ENCODE measurements at places on chromosomes 3 and 15. TPM values are rescaled to one million over a fixed set of nuclear protein-coding genes. Genes with fewer than 3 reads are reported as not detected.

The ANKRD63 gene
- polyA plus RNA-seq = not detected

- no peak overlapping the region for H3K27ac ChIP-seq
- no peak overlapping the region for H3K4me3 ChIP-seq
- no peaks in the 10 kb centered on the region for H3K27me3 ChIP-seq
- H3K4me1 ChIP-seq = peaks cover 8% of the 10 kb centered on the region
Measured at GRCh38 chr3:59531994-59532393, 482.2 kb upstream of the CFAP20DC start.

- H3K27me3 ChIP-seq = no peaks in the 10 kb centered on the region
- no peaks in the 10 kb centered on the region for H3K36me3 ChIP-seq
- no peak for DNase-seq
- no peak overlapping the region for H3K4me3 ChIP-seq
- H3K4me1 ChIP-seq = no peaks in the 10 kb centered on the region
Measured at GRCh38 chr3:103873897-103874545, 1439.2 kb downstream of the ZPLD1 start.

DNA sequence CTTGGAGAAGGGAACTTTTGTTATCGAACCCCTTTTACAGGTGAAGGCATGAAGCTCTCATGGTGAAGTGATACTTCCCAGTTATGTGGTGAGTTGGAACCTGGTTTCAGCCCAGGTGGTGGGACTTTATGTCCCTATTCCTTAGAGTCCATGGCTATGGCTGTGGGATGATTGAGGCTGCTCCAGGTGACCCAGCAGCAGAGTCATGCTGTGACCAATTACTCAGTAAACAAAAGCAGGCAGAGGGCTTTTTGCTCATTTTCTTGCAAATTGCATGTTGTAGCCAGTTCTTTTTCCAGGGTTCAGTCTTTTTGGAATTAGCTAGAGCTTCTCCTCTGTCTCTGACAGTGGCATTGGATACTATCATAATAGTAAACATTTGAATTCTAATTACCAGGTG, 70.7 kb downstream of the CACNA2D3 start:
- no peaks in the 10 kb centered on the region for H3K4me1 ChIP-seq
- H3K27me3 ChIP-seq = no peaks in the 10 kb centered on the region
- DNase-seq = no peak
- H3K27ac ChIP-seq = no peak overlapping the region
- H3K36me3 ChIP-seq = no peaks in the 10 kb centered on the region

DNA sequence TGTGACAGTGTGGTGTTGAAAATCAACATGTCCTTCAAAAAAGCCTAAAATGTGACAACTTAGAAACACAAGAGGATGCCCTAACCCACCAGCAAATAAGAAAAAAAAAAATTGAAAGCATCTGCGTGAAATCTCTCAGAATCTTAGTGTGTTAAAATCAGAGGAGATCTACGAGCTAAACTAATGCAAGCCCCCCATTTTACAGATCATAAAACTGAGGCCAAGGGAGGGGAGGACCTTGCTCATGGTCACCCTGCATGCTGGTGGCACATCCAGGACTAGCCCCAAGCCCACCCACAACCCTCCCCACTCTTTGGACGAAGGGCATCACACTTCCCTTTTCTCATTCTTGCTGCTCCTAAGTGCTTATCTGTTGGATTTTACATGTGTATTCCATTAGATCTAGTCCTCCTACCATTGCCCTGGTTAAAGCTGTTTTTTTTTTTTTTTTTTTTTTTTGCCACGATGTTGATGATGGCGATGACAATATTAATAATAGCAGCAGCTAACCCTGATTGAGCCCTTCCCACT, 29.1 kb upstream of the NOX5 start:
- no peaks in the 10 kb centered on the region for H3K27me3 ChIP-seq
- no peak overlapping the region for H3K27ac ChIP-seq
- no peaks in the 10 kb centered on the region for H3K4me1 ChIP-seq
- DNase-seq = no peak
- H3K36me3 ChIP-seq = no peaks in the 10 kb centered on the region

DNA sequence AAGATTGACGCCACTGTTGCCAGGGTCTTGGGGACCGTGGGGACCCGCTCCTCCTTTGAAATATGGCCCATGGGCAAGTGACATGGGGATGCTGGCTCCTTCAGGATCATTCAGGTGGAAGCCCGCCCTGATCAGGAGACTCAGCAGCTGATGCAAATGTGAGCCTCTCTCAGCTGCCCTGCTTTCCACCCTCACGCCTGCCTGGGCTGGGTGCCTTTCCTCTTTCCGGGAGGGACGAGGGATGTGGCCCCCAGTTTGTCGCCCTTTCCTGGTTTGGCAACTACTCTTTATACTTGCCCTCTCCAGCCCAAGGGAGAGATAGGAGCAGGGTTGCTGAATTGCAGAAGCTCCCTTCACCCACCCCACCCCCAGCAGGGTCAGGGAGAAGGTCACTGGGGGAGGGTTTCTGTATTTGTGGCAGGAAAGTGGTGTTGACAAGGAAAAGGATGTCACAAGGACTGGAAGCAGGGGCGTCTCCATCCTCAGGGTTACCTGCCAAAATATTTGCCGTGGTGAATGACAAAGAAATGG, 21.8 kb downstream of the DNASE1L3 start:
- no peaks in the 10 kb centered on the region for H3K27me3 ChIP-seq
- no peak overlapping the region for H3K4me3 ChIP-seq

DNA sequence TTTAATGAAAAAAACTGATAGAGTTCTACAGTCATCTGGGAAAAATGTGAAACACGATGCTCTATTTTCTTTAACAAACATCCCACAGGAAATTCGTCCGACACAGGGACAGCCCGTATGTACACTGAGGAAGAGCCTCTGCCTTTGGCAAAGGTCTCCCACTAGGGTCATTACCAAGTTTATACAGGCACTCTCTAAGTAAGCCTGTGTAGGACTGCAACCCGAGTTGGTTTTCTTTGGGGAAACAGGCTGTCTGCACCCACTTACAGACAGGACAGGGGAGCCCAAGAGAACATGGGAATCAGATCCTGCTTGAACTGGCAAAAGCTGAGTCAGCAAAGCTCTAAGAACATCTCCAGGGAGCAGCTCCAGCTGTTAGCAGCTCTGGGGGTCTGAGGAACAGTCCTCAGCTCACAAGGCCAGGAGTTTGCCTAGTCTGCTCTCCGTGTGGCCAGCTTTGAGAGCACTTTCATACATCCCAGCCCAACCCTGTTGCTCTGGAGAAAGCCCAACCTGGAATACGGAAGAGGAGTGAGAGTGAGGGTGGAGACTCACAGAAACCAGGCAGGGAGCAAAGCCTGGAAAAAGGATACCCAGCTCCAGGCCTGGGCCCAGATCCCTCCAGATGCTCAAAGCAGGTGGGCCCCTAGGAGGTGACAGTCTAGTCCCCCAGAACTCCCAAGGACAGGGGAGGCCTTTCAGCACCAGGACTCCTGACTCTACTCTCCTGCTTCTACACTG, 1.9 kb downstream of the TBC1D2B start:
- peak overlapping the region; percentile 49 for H3K27ac ChIP-seq
- H3K36me3 ChIP-seq = no peaks in the 10 kb centered on the region
- no peaks in the 10 kb centered on the region for H3K27me3 ChIP-seq
- no peak for DNase-seq
- peaks cover 19% of the 10 kb centered on the region for H3K4me1 ChIP-seq

GRCh38 chr3:16520241-16520969, 6.9 kb upstream of the RFTN1 start:
- no peak overlapping the region for H3K4me3 ChIP-seq
- no peak overlapping the region for H3K27ac ChIP-seq
- DNase-seq = no peak
- H3K4me1 ChIP-seq = peaks cover 3% of the 10 kb centered on the region

The SH2D7 gene
- polyA plus RNA-seq = not detected

- DNase-seq = no peak
- no peaks in the 10 kb centered on the region for H3K27me3 ChIP-seq
- peak overlapping the region; percentile 92 for H3K27ac ChIP-seq
- H3K4me1 ChIP-seq = peaks cover 23% of the 10 kb centered on the region
- H3K4me3 ChIP-seq = peak overlapping the region; percentile 96
- H3K36me3 ChIP-seq = no peaks in the 10 kb centered on the region
Measured at GRCh38 chr3:143002083-143002712, 828 bp downstream of the U2SURP start.

DNA sequence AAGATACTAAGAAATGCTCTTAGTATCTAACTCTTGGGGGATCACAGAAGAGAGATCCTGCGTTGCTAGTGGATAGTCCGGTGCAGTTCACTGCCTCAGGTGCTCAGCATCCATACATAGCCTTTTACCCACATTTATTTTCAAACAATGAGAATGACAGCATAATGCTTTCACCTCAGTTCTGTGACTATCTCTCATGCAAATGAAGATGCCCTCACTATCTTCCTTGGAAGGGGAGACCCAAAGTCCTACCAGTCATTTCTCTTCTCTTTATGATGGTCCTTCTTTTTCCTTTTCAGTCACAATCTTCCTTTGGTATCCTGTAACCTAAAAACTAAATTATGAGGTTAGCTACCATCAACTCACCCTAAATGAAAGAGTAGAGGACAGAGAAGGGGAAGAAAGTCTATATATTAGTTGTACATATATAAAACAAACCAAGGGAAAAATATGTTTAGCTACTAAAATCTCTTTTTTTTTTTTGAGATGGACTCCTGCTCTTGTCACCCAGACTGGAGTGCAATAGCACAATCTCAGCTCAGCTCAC, 30.9 kb upstream of the SLC28A2 start:
- no peaks in the 10 kb centered on the region for H3K4me1 ChIP-seq
- H3K27ac ChIP-seq = no peak overlapping the region
- no peak overlapping the region for H3K4me3 ChIP-seq
- DNase-seq = no peak
- H3K36me3 ChIP-seq = no peaks in the 10 kb centered on the region
- peaks cover 4% of the 10 kb centered on the region for H3K27me3 ChIP-seq

DNA sequence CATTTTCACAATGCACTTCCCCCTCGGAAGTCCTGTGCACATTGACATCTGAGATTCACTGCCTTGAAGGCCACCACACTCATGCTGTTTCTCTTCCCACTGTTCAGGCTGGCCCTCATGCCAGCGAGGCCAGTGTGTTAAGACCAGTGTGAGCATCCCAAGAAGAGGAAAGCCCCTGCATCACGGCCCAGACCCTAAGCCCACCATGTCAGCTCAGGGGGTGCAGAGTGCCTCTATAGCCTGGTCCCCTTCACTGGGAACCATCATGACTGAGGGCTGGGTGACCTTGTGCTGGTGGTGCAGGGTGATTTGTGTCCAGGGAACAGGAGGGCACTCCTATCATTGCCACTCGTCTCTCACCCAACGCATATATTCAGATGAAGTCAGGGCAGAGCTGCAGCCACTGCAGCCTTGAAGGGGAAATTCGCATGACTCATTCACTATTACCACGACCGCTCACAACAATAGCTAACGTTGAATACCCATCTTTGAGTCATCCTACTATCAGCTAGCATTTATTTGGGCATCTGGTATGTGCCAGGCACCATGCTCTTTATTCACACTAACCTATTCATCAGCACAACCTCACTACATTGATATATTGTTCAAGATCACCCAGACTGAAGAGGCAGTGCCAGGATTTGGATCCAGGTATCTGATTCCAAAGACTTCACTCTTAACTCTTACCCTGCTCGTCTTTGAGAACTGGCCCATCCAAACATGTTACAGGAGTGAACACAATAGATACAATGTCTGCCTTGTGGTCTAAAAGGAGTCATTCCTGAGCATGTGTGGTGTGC, 58.8 kb upstream of the SLC6A11 start:
- peak; percentile 86 for DNase-seq
- H3K36me3 ChIP-seq = no peaks in the 10 kb centered on the region
- peaks cover 23% of the 10 kb centered on the region for H3K4me1 ChIP-seq
- peak overlapping the region; percentile 90 for H3K27ac ChIP-seq
- peaks cover 16% of the 10 kb centered on the region for H3K27me3 ChIP-seq

DNA sequence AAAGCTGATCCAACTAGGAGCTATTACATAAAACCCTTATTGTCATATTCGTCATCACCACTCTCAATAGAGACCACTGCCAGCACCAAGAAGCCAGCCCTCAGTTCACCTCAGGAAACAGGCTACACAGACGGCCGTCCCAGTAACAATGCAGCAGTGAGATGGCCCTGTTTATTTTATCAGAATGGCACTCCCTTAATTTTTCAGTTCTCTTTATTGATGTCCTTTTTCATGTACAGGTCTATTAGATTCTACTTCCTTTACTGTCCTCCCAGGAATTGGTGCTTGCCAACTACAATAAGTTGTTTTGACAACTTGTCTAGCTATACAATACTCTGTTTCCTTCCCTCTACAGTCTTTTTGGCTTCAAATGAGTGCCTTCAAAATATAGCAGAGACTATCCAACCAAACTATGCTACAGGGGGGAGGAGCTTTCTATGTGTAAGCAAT, 272.5 kb downstream of the ZBTB20 start:
- H3K27me3 ChIP-seq = no peaks in the 10 kb centered on the region
- H3K36me3 ChIP-seq = no peaks in the 10 kb centered on the region

The CCNB2 gene
- polyA plus RNA-seq = 36.9 TPM

The TLR9 gene
- polyA plus RNA-seq = not detected

DNA sequence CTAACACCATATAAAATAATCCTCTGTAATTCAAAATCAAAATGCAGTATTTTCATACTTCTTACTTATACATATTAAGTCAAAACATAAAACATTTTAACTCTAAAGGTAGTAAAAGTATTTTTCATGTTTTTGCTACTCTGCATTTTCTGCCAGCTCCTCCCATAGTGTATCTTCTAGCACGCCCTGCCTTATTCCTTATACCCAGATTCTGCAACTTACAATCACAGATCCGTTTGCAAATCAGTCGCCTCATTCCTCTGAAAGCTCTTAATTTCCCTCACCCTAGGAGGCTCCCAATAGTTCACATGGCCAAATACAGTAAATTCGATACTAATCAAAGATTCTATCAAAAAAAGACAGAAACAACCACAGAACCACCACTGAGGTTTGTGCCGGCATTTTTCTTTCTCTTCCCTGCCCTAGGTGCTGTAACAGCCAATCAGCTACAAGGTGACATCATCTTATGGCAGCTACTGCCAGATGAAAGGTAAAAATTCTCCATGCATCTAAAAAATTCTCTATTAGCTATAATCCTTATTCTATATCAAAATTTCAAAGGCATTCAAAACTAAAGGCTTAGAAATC, 72.9 kb downstream of the CLASP2 start:
- no peaks in the 10 kb centered on the region for H3K27me3 ChIP-seq
- H3K27ac ChIP-seq = peak overlapping the region; percentile 16
- H3K36me3 ChIP-seq = peaks cover 3% of the 10 kb centered on the region
- no peak for DNase-seq
- peak overlapping the region; percentile 75 for H3K4me3 ChIP-seq

- H3K36me3 ChIP-seq = no peaks in the 10 kb centered on the region
- peak; percentile 5 for DNase-seq
- no peak overlapping the region for H3K27ac ChIP-seq
- no peaks in the 10 kb centered on the region for H3K27me3 ChIP-seq
Measured at GRCh38 chr3:62688050-62688449, 187.2 kb downstream of the CADPS start.

The MON1A gene
- polyA plus RNA-seq = 14.9 TPM

DNA sequence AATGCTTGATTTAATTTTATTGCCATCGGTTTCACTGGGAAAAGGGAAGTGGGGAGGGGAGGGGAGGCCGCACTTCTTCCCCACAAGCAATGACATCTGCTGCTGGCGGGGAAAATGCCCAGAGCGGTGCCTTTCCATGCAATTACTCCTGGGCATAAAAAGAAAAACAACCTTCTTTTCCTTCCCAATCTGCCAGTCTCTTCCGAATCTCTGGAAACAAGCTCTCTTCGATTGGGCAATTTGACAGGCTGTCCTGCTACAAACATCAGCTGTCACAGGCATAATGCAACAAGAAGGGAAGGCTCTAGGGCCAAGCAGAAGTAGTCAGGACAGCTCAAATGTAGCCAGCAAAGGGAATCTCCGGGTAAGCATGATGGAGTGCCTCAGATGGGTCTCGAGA, 93.4 kb upstream of the STRIT1 start:
- no peaks in the 10 kb centered on the region for H3K27me3 ChIP-seq
- no peak overlapping the region for H3K27ac ChIP-seq
- peaks cover 11% of the 10 kb centered on the region for H3K4me1 ChIP-seq
- H3K36me3 ChIP-seq = no peaks in the 10 kb centered on the region
- no peak overlapping the region for H3K4me3 ChIP-seq

Data from keratinocyte (primary cell).